ENCODE measurements at places on chromosomes 1 and 21.

DNA sequence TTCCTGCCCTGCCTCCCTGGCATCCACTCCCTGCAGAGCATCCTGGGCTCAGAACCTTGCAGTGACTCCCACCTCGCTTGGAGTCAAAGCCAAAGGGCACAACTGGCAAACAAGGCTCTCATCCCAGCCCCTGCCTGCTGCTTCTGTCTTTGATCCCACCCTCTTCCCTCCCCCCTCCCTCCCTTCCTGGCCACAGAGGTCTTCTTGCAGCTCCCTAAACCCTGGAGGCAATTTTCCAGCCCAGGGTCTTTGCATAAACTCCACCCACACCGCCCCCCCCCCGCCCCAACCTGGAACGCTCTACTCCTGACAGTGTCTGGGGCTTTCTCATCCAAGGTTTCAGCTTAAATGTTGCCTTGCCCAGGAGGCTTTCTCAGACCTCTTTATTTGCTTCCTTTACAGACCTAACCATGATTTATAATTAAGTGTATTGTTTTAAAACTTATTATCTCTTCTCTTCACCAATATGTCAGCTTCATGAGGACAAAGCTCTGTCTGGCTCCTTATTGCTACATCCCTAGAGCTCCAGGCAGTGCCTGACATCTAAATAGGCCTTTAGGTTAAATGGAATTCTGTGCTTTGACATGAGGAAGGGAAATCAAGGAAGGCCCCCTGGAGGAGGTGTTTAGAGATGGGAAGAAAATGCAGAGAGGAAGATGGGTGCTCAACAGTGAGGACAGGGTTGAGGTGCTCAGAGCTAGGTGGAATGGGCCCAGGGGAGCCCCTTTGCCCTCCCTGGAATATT lies 37.7 kb upstream of the PADI1 start:
- no peak for DNase-seq

- DNase-seq: no peak
These were observed 27.2 kb downstream of the CNN3 start for GRCh38 chr1:94899756-94900155.

GRCh38 chr1:21673277-21673780 lies 4.2 kb upstream of the RAP1GAP start:
- no peak for DNase-seq

DNA sequence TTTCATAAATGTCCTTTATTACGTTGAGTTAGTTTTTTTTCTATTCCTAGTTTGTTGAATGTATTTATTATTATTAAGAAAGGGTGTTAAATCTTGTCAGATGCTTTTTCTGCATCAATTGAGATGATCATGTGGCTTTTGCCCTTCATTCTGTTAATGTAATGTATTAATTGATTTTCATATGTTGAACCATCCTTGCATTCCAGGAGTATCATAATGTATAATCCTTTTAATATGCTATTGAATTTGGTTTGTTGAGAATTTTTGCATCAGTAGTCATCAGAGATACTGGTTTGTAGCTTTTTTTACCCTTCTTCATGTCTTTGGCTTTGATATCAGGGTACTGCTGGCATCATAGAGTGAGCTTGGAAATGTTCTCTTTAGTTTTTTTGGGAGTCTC lies 100.0 kb downstream of the POFUT2 start:
- DNase-seq: no peak

DNA sequence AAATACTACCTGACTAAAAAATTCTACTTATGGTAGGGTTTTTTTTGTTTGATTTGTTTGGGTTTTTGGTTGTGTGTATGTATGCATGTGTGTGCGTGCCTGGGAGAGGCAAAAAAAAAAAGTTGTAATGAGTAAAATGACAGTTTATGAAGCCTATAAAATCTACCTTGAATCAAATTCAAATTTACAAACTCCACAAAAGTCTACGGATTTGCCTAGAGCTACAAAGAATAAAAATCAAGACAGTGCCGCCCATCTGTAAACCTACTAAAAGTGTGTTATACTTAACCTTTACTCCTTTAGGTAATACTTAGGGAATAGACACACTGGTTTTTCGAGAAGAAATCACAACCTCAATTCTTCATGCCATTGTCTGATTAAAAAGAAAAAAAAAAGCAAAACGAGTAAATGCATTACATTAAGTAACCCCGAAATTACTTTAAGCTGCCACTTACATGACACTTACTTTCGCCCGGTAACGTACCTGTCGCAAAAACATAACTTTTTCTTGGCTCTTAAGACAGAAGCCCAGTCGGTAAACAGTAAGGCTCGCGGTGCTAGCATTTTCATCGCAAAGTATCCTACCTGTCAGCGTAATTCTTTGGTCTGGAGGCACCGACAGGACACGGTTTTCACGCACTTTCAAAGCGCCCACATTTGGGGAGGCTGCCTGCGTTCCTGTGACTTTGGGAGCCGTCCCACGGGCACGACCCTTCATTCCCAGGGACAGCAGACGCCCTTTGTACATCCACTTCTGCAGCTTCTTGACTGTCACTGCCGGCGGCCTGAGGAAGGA lies 951 bp downstream of the SYDE2 start:
- no peak for DNase-seq

DNA sequence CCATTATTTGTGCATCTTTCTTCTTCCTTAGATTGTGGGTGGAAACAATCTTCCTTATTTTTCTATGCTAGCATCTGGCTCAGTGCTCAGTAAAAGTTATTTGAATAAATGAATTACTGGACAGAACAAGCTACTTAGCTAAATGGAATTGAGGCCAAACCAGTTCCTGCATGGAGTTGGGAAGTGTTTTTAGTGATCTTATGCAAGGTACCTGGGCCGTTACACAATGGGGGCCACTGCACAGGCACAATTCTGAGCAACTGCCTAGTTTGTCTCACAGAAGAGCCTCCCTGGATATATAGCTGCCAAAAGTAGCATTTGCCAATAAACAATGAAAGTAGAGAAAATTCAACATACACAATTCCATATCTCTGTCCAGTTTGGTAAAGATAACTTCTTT lies 27.0 kb upstream of the SERBP1 start:
- no peak for DNase-seq

GRCh38 chr1:76293831-76294230 lies 219.3 kb downstream of the ST6GALNAC3 start:
- no peak for DNase-seq

GRCh38 chr1:44985747-44986359 lies 542 bp downstream of the EIF2B3 start:
- DNase-seq: no peak

DNA sequence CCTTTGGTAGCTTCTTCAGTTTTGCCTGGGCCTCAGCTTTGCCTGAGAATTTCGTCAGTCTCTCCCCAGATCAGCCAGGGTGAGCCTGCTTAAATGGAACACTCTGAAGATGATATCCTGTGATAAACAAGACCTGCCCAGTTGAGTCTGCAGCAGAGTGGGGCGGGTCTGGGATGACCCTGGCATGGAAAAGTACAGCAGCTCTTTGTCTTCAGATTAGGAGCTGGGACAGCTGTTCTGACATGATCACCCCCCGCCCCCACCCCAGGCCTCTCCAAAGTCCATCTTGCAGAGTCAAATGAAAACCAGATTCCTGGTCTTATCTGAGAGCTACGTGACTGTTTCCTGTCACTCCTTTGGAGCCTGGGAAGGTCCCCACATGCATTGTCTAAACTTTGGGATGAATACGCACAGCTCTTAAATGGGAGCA lies 2.2 kb upstream of the TMEM51 start:
- no peak for DNase-seq

GRCh38 chr1:193105821-193106177 lies 585 bp upstream of the GLRX2 start:
- no peak for DNase-seq

DNA sequence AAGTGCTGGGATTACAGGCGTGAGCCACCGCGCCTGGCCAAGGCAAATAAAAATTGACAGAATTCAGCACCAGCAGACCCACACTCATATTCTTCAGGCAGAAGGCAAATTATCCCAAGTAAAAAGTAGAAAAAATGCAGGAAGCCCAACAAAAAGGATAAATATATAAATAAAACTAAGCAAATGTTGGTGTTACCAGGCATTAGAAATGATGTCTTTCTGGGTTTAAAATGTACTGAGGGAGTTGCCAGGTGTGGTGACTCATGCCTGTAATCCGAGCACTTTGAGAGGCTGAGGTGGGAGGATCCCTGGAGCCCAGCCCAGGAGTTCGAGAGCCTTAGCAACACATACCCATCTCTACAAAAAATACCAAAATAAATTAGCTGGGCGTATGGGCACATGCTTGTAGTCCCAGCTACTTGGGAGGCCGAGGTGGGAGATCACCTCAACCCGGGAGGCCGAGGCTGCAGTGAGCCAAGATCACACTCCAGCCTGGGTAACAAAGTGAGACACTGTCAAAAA lies 6.3 kb downstream of the INTS11 start:
- DNase-seq: no peak

- no peak for DNase-seq
These were observed 118.1 kb downstream of the EPHB2 start for GRCh38 chr1:22828484-22829308.

GRCh38 chr1:227709451-227709850 lies 25.7 kb downstream of the JMJD4 start:
- no peak for DNase-seq

DNA sequence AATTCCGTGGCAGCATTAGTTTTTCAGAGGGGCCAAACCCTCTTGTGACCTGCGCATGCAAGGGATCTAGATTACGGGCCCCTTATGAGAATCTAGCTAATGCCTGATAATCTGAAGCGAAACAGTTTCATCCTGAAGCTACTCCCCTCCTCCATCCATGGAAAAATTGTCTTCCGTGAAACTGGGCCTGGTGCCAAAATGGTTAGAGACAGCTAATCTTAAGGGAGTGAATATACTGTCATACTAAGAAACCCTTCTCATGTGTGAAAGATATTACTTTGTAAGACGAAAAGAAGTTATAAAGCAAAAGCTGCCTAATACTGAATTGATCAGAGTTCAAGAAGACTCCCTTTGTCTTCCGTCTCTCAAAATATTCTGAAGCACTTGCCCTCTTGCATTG lies 166.3 kb downstream of the DUSP10 start:
- no peak for DNase-seq

- no peak for DNase-seq
These were observed 237.0 kb downstream of the MRPL39 start for GRCh38 chr21:25370311-25370744.

GRCh38 chr1:41642922-41643821 lies 158.7 kb upstream of the EDN2 start:
- no peak for DNase-seq

All from stimulated activated CD8-positive, alpha-beta memory T cell treated with anti-CD3 and anti-CD28 coated beads, Interleukin-15, amount 100 ng/mL, for 4 hours (primary cell).